ENCODE measurements at places on chromosomes 5 and 9. TPM values are rescaled to one million over a fixed set of nuclear protein-coding genes. Genes with fewer than 3 reads are reported as not detected.

DNA sequence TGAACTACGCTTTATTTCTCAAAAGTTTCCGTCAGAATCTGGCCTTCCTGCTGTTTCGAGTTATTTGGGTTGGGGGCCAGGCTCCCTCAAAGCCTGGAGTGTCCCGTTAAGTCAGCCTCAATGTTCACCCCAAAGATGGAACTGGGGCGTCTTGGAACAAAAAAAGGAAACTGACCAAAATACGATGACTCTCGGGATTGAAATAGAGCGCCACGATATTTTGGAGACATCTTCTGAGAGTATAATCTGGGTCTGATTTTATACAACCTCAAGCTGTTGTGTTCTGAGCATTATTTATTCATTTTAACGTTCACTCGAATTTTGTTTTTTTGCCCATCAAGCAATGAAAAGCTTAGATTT, 28.1 kb downstream of the TLX3 start:
- H3K4me1 ChIP-seq: no peaks in the 10 kb centered on the region
- H3K4me3 ChIP-seq: peak overlapping the region; percentile 61
- H3K27me3 ChIP-seq: peaks cover 2% of the 10 kb centered on the region
- DNase-seq: no peak
- H3K36me3 ChIP-seq: no peaks in the 10 kb centered on the region
- H3K27ac ChIP-seq: no peak overlapping the region

DNA sequence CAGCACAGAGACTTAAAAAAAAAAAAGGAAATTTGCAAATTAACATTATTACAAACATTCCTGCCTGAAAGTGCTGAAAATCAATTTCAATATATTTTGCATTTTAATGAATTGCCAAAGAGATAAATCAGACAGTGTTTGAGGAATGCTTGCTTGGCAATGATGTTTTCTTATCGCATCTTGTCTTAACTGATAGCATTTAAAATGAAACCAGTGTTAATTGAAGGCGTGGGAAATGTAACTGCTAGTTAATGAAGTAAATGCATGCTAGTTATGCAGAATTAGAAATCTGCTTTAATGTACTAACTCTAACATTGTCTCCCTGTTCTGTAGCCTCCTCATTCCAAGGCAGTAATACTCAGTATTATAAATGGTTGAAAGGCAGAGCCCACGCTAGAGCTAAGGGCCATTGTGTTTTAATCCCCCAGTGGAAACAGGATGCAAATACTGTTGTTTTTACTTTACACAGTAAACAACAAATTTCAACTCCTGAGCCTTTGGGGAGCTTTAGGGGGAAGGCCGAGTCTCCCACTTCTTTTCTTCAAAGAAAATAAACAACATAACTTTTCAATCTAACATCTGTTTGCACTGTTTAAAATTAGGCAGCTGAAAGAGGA, 586.9 kb downstream of the TLE4 start:
- H3K4me1 ChIP-seq: peaks cover 2% of the 10 kb centered on the region
- no peak overlapping the region for H3K4me3 ChIP-seq
- H3K27me3 ChIP-seq: no peaks in the 10 kb centered on the region
- H3K27ac ChIP-seq: no peak overlapping the region
- no peaks in the 10 kb centered on the region for H3K36me3 ChIP-seq
- no peak for DNase-seq

DNA sequence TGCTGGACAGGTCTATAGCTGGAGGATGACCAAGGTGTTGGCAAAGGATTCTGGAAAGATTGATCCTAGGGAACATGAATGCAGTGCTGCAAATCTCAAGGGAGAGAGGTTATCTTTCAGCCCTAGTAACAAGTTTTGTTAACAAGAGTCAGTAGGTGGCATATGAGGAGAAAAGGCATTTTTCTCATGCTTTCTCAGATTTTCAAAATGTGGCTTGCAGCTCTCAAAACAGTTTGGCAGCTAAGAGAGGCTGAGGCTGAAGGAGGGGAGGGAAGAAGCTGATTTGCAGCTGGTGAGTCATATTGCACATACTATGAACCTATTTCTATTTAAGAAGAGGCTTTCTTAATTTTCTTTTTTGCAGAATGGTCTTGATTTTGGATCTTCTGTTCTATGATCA, 64.3 kb upstream of the PCA3 start:
- H3K36me3 ChIP-seq: no peaks in the 10 kb centered on the region
- DNase-seq: peak; percentile 90
- H3K4me3 ChIP-seq: no peak overlapping the region
- no peaks in the 10 kb centered on the region for H3K27me3 ChIP-seq
- no peak overlapping the region for H3K27ac ChIP-seq

DNA sequence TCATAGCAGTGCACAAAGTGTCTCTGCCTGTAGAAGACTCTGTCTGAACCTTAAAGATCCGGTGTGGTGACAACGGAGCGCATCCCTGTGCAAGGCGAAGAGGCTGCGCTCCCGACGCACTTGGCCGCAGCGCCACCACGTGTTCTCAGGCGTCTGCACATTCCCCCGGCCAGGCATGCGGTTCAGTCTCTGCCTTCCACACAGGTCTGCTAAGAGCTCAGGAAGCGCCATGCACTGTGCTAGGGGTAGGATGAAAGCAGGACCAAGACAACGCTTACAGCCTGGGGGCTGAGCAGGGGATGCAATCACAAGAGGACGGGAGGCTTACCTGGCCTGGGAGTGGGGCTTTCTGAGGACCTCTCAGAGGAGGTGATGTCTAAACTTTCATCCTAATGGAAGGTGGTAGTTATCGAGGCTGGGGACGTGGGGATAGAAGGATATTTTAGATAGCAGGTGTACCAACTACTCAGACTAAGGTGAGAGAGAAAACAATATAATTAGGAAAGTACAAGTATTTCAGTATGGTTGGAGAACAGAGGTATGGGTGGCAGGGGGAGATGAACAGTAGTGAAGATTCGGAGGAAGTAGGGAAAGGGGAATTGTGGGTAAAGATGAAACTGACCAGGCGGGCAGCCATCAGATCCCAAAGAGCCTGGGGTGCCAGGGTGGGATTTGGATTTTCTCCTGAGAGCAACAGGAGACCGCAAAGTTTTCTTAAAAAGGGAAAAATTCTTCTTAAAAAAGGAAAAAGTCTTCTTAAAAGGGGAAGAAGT, 13.3 kb downstream of the CAPSL start:
- H3K27me3 ChIP-seq: no peaks in the 10 kb centered on the region
- peak; percentile 65 for DNase-seq
- no peaks in the 10 kb centered on the region for H3K36me3 ChIP-seq
- H3K27ac ChIP-seq: peak overlapping the region; percentile 34
- no peak overlapping the region for H3K4me3 ChIP-seq
- H3K4me1 ChIP-seq: peaks cover 7% of the 10 kb centered on the region

DNA sequence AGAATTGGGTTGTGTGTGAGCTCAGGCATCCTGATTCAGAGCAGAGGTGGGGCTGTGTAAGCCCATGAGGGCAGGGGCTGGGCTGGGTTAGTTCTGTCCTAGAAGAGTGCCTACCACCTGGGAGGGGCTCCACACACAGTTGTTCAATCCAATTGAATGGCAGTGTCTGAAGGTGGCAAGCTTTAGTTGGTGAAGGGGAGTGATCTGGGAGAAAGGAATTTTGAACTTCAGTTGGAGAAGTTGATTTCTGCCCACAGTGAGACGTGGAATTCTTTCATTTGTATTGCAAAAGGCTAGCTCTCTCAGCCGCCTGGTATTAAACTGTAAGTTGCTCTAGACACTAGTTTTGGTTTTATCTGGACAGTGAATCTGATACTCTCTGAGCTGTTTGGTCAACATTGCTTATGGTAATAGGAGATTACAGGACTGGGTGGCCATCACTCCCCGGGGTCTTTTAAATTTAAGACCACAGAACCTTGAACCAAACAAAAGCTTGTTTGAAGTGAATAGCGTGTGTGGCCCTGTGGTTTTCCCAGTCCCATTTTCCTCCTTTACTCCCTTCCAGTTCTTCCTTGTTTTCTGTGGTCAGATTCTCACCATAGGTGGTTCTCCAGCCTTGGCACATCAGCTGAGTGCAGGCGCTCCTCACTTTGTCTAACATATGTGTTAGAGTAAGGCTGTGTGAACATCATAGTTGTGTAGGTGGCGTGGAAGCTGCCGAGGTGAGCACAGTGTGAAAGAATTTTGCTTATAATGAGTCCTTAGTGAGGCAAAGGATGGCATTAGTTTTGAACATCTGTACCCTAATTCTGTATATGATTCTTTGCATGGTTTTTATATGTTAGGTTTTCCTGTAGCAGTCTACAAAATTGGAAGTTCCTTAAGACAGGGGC, 78.0 kb downstream of the ARHGAP26 start:
- H3K27me3 ChIP-seq: no peaks in the 10 kb centered on the region
- H3K36me3 ChIP-seq: no peaks in the 10 kb centered on the region
- H3K4me1 ChIP-seq: peaks cover 2% of the 10 kb centered on the region
- no peak overlapping the region for H3K4me3 ChIP-seq

DNA sequence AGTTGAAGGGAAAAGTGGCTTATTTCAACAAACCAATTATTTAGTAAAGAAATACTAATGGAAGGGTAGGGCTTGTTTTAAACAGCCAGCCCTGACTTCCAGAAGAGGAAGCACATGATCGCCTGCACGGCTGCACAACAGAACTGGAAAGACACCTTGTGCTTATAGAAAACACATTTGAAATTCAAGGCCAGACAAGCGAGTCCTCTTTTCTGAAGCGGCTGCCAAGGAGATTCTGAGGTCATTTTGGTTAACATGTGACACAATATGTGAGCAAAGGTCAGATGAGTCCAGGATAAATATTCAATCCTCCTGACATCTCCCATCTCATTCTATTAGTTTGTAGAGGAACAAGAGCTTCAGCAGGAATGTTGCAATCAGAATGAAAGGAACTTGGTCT, 461.4 kb upstream of the ST8SIA4 start:
- no peaks in the 10 kb centered on the region for H3K36me3 ChIP-seq
- H3K27me3 ChIP-seq: no peaks in the 10 kb centered on the region
- no peaks in the 10 kb centered on the region for H3K4me1 ChIP-seq
- no peak overlapping the region for H3K27ac ChIP-seq
- H3K4me3 ChIP-seq: no peak overlapping the region

GRCh38 chr9:89777544-89777943, 172.7 kb downstream of the GADD45G start:
- H3K27ac ChIP-seq: no peak overlapping the region
- no peaks in the 10 kb centered on the region for H3K36me3 ChIP-seq
- H3K27me3 ChIP-seq: no peaks in the 10 kb centered on the region
- no peak for DNase-seq

- H3K27ac ChIP-seq: peak overlapping the region; percentile 82
- DNase-seq: no peak
- no peaks in the 10 kb centered on the region for H3K27me3 ChIP-seq
- H3K4me1 ChIP-seq: peaks cover 29% of the 10 kb centered on the region
- H3K4me3 ChIP-seq: no peak overlapping the region
Measured at GRCh38 chr5:122180146-122180712, 50.9 kb downstream of the ZNF474 start.

DNA sequence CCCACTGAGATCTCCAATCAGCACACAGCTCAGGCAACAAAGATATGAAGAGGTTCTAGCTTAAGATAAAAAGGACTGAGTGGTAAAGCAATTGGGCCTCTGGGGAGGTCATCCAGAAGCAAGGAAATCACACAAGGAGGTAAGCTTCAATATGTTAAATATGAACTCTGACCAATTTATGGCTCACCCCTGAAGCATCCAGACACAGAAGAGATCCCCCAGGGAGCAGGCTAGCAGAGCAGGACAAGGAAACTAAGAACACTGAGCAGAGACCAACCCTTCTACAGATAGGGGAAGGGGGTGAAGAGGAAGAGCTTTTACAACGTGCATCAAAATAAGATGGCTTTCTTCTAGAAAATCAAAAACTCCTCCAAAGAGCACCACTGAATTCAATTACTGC, 616.2 kb downstream of the DNAH5 start:
- no peak overlapping the region for H3K27ac ChIP-seq
- H3K4me3 ChIP-seq: no peak overlapping the region
- no peaks in the 10 kb centered on the region for H3K4me1 ChIP-seq
- H3K36me3 ChIP-seq: no peaks in the 10 kb centered on the region

- no peaks in the 10 kb centered on the region for H3K4me1 ChIP-seq
- peaks cover 10% of the 10 kb centered on the region for H3K27me3 ChIP-seq
- no peak overlapping the region for H3K4me3 ChIP-seq
Measured at GRCh38 chr5:997001-997474, 11.6 kb upstream of the NKD2 start.

DNA sequence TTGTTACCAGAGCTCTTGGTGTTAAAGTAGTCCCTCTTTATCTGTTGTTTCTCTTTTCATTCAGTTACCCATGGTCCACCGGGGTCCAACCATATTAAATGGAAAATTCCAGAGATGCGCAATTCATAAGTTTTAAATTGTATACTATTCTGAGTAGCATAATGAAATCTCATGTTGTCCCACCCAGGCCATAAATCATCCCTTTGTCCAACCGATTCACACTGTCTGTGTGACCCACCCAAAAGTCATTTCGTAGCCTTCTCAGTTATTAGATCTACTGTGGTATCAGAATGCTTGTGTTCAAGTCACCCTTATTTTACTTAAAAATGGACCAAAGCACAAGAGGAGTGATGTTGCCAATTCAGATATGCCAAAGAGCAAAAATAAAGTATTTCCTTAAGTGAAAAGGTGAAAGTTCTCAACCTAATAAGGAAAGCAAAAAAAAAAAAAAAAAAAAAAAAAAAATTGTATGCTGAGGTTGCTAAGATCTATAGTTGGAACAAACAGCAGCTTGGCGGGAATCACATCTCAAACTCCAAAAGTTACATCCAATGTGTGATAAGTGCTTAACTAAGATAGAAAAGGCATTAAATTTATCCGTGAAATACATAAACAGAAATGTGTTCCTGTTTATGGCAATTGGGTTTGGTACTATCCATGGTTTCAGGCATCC, 106.8 kb upstream of the GPBP1 start:
- no peaks in the 10 kb centered on the region for H3K27me3 ChIP-seq
- DNase-seq: no peak
- H3K36me3 ChIP-seq: no peaks in the 10 kb centered on the region
- no peak overlapping the region for H3K4me3 ChIP-seq
- no peaks in the 10 kb centered on the region for H3K4me1 ChIP-seq

DNA sequence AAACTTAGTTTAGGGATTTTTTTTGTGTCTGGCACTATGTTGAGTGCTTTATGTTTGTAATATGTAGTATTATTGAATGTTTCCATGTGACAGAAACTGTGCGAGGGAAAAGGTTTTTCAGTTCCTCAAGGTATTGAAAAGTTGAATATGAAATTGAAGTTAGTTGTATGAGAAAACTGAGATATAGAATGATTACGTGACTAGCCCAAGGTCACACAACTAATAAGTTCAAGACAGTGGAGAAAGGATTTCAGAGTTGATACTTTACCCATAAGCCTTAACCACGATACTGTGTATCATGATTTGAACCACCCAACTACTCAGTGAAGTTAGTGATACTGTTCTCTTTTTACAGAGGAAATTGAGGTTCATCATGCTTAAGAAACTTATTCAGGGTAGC, 5.7 kb downstream of the NIPBL start:
- H3K27me3 ChIP-seq: no peaks in the 10 kb centered on the region
- H3K36me3 ChIP-seq: peaks cover 2% of the 10 kb centered on the region
- no peak for DNase-seq

- no peaks in the 10 kb centered on the region for H3K4me1 ChIP-seq
- H3K4me3 ChIP-seq: no peak overlapping the region
- no peaks in the 10 kb centered on the region for H3K36me3 ChIP-seq
- no peak for DNase-seq
- no peaks in the 10 kb centered on the region for H3K27me3 ChIP-seq
Measured at GRCh38 chr5:154970759-154971158, 29.9 kb downstream of the MRPL22 start.

PHF24 gene
- total RNA-seq: 0.17 TPM

MOCS2 gene
- total RNA-seq: 44.4 TPM

PCDHA1 gene
- total RNA-seq: under 0.01 TPM

SLC34A3 gene
- not detected for total RNA-seq

CDKN2B gene
- total RNA-seq: 44.9 TPM

DOLK gene
- total RNA-seq: 29.9 TPM

N4BP3 gene
- 0.26 TPM for total RNA-seq

HSD17B4 gene
- 201 TPM for total RNA-seq

Measured in fibroblast of lung (primary cell).